ENCODE measurements at places on chromosomes 5 and 9.

GRCh38 chr9:74379718-74380117 lies 117.4 kb upstream of the RORB start:
- H3K36me3 ChIP-seq = no peaks in the 10 kb centered on the region
- H3K27me3 ChIP-seq = no peaks in the 10 kb centered on the region
- no peak for DNase-seq
- no peak overlapping the region for H3K27ac ChIP-seq

DNA sequence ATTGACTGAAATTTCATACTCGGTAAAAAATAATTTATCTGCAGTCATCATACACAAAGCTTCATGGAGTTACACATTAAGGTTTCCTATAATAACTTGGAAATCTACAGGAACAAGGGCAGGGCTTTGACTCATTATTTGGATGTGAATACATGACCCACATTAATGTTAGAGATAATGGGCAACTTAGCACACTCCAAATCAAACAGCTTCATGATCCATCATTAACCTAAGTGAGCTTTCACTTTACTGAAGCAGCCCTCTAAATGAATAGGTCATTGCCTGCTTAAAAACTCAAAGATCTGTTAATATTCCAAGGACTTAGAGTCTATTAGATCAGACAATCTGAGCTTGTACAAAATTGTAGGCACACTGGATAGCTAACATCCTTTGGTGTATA lies 9.0 kb downstream of the CDH12 start:
- no peaks in the 10 kb centered on the region for H3K27me3 ChIP-seq
- H3K36me3 ChIP-seq = no peaks in the 10 kb centered on the region
- no peak for DNase-seq
- no peak overlapping the region for H3K4me3 ChIP-seq

GRCh38 chr9:135978642-135979546 lies 17.7 kb upstream of the UBAC1 start:
- no peaks in the 10 kb centered on the region for H3K36me3 ChIP-seq
- H3K4me3 ChIP-seq = no peak overlapping the region
- peaks cover 5% of the 10 kb centered on the region for H3K27me3 ChIP-seq
- no peak overlapping the region for H3K27ac ChIP-seq
- no peak for DNase-seq

DNA sequence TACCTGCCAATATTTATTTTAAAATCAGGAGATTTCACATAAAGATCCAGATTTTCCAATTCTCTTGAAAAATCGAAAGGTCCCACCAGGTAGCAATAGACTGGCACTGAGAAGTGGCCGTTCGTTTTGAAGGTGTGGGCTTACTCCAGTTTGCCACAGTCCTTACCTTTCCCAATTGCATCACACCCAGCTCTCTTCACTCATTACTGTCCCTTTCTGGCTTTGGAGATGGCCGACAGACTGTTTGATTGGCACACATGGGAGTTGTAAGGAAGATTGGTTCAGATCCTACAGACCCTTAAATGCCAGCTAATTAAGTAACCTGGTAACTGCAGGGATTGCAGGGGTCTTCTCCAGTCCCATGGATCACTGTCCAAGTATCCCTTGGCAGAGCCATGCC lies 68.7 kb upstream of the LARP1 start:
- H3K4me3 ChIP-seq = no peak overlapping the region
- no peak overlapping the region for H3K27ac ChIP-seq
- DNase-seq = no peak
- H3K27me3 ChIP-seq = no peaks in the 10 kb centered on the region

DNA sequence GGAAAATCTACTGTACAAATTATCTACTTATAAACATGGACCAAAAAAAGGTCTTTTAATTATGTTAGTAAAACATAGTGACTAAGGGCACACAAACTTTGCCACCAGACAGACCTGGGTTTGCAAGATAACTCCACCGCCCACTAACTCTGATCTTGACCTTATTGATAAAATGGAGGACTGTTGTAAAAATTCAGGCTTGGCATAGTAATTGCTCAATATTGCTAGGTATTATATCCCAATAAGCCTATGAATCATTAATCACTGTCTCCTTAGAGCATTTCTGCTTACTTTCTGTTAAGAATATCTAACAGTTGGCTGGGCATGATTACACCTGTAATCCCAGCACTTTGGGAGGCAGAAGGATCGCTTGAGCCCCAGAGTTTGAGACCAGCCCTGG lies 3.8 kb downstream of the C9orf40 start:
- no peak for DNase-seq
- H3K36me3 ChIP-seq = peaks cover 4% of the 10 kb centered on the region
- no peaks in the 10 kb centered on the region for H3K27me3 ChIP-seq
- H3K4me3 ChIP-seq = no peak overlapping the region

- no peak for DNase-seq
- no peak overlapping the region for H3K4me3 ChIP-seq
- no peak overlapping the region for H3K27ac ChIP-seq
Observed at GRCh38 chr5:156920861-156921431, 42.1 kb downstream of the TIMD4 start.

DNA sequence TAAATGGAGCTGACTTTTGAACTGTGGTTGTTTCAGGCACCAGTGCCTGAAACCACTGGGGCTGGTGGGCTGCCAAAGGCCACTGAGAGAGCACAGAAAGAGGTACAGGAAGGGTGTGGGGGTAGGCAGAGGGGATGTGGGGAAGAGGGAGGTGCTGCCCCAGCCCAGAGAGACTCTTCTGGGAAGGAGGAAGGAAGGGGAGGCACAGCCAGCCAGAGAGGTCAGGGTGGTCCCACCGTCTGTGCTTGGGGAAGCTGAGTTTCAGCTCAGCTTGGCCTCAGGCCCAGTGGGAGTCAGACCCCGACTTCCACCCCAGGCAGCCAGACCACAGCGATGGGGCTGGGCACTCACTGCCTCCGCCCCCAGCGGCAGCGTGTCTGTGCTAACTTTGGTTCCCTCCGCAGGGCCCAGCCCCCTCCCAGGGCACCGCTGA lies 8.6 kb upstream of the PHYKPL start:
- H3K36me3 ChIP-seq = no peaks in the 10 kb centered on the region
- no peak overlapping the region for H3K4me3 ChIP-seq
- H3K27ac ChIP-seq = no peak overlapping the region
- DNase-seq = no peak
- no peaks in the 10 kb centered on the region for H3K27me3 ChIP-seq

DNA sequence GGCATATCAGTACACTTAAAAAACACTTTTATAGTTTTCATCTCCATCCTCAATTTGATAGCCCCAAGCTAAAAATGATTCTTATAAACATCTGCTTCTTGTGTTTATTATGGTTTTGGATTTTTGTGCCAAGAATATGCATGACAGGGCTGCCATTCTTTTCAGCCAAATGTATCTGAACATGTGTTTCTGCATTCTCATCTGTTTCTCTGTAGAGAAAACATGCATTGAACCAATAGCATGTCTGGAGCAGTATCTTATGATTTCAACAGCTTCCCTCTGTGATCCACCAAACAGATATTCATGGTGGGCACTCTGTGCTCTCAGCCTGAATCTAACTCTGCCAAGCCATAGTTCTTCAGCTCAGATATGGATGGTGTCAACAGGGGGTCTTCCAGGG lies 99.3 kb upstream of the ERCC6L2 start:
- peaks cover 54% of the 10 kb centered on the region for H3K4me1 ChIP-seq
- no peaks in the 10 kb centered on the region for H3K36me3 ChIP-seq
- H3K4me3 ChIP-seq = no peak overlapping the region

DNA sequence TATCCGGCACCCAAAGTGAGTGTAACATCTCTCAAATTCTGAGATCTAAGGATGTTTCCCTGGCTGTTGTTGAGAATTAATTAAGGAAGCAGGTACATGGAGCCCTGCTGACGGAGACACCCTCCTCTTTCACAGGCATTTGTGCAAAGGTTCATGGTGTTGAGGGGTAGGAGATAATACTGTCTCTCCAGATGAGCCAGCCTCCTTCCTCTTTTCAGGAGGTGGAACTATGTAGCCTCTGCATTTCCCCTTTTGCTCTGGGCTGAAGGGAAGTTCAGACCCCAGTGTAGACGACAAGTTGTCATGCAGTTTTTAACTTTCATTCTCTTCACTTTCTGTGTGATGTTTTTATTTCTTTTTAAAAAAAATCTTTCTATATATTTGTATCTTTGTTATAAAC lies 107.5 kb downstream of the GALNT10 start:
- no peak for DNase-seq
- H3K27ac ChIP-seq = no peak overlapping the region
- H3K36me3 ChIP-seq = peaks cover 81% of the 10 kb centered on the region

DNA sequence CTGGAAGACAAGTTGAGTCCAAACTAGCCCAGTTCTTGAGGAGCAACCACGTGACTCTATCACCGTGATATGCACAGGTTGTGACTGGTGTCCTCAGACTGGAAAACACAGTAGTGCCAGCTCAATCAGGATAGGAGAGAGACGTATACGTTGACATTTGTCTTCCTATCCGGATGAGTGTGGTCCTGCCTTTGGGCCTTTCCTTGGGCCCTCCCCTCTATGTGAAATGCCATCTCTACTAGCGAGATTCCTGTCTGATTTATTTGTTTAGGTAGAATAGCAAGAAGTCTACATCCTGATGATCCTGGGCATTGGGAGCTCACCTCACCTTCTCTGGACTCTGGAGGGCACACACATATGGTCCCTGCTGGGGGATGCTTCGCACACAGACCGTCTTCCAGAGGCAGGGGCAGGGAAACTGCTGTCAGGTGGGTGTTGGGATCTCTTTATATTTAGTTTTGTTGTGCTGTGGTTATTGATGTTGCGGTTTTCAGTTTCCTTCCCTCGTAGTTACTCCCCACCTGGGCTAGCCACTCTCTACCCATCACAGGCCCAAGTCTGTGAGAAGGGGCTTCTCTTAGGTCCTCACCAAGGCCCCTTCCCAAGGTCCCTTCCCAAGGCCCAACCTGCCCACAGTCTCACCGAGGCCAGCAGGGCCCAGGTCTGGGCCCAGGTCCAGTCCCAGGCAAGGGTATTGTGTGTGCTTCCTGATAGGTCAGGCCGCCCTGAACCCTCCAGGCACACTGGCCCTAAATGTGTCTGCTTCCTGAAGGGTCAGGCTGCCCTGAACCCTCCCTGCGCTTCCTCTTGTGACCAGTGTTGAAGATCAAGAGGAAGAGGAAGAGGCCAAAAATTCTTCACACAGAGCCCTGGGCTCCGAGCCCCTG lies 19.0 kb upstream of the SPINK4 start:
- DNase-seq = no peak
- no peaks in the 10 kb centered on the region for H3K27me3 ChIP-seq
- no peaks in the 10 kb centered on the region for H3K36me3 ChIP-seq
- H3K4me3 ChIP-seq = no peak overlapping the region
- H3K4me1 ChIP-seq = no peaks in the 10 kb centered on the region
- H3K27ac ChIP-seq = no peak overlapping the region

DNA sequence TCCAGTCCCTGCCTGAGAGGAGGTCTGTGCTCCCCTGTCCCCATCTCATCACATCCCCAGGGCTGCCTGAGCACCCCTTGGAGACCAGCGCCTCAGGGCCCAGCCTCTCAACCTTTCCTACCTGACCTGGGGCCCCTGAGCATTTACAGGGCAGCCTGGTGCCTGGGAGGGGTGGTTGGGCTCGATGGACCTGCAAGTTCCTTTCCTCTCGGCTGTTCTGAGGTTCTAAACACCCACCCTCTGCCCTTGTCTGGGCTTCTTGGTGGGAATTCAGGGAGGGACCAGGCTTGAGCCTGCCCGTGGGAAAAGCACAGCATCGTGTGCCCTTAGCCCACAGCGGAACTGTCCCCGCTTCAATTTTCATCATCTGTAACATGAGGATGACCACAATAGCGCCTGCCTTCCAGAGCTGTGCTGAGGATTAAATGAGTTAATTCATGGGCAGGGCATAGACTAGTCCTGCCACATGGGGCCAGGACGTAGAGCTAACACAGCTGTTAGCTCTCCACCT lies 91.0 kb upstream of the SH3PXD2B start:
- no peak overlapping the region for H3K27ac ChIP-seq
- no peaks in the 10 kb centered on the region for H3K4me1 ChIP-seq
- H3K4me3 ChIP-seq = no peak overlapping the region
- H3K36me3 ChIP-seq = no peaks in the 10 kb centered on the region

- no peaks in the 10 kb centered on the region for H3K36me3 ChIP-seq
- peaks cover 10% of the 10 kb centered on the region for H3K4me1 ChIP-seq
- no peak for DNase-seq
- H3K27ac ChIP-seq = no peak overlapping the region
Observed at GRCh38 chr9:91485006-91485405, 61.4 kb upstream of the NFIL3 start.

GRCh38 chr9:135455401-135456030 lies 24.1 kb upstream of the PPP1R26 start:
- no peak overlapping the region for H3K4me3 ChIP-seq
- no peaks in the 10 kb centered on the region for H3K27me3 ChIP-seq
- H3K4me1 ChIP-seq = no peaks in the 10 kb centered on the region

DNA sequence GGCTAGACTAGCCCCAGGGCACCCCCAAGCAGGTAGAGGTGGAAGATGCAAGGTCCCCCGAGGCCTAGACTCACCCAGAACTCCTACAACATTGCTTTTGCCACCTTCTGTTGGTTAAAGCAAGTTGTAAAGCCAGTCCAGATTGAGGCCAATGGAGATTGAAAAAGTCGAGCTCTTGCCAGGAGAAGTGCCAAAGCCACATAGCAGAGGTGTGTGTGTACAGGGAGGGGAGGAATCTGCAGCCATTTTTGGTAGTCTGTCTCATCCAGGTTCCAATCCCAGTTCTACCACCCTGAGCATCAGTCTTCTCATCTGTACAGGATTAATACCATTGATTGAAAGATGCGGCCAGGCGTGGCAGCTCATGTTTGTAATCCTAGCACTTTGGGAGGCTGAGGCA lies 12.3 kb upstream of the URM1 start:
- no peaks in the 10 kb centered on the region for H3K27me3 ChIP-seq
- no peak overlapping the region for H3K27ac ChIP-seq
- no peak overlapping the region for H3K4me3 ChIP-seq
- DNase-seq = no peak
- peaks cover 16% of the 10 kb centered on the region for H3K4me1 ChIP-seq

DNA sequence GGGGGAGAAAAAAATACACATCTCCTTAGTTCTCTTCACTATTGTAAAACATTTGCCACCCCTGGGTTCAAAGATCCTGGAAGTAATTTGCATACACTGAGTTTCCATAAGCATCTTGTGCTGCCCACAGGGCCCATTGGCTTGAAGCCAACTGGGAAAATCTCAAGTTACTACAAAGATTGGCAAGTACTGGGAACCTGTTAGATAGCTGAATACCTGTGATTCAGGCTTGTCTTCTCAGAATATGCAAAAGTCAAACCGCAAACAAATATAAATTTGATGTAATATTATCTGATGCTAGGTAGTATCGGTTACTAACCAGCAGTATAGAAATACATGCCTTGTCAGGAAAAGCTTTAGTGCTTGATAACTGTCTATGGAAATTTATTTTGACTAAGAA lies 156.9 kb upstream of the FST start:
- H3K27ac ChIP-seq = no peak overlapping the region
- H3K27me3 ChIP-seq = no peaks in the 10 kb centered on the region
- peaks cover 9% of the 10 kb centered on the region for H3K4me1 ChIP-seq
- no peaks in the 10 kb centered on the region for H3K36me3 ChIP-seq
- no peak for DNase-seq

- H3K4me3 ChIP-seq = no peak overlapping the region
- no peak for DNase-seq
- no peaks in the 10 kb centered on the region for H3K36me3 ChIP-seq
- no peaks in the 10 kb centered on the region for H3K27me3 ChIP-seq
Observed at GRCh38 chr5:61171479-61171878, 9.2 kb upstream of the SMIM15 start.

- no peak overlapping the region for H3K4me3 ChIP-seq
- no peak for DNase-seq
- H3K4me1 ChIP-seq = 0 out of 2 replicates have a peak, but pooled peaks cover 4% of the 10 kb centered on the region
- H3K27ac ChIP-seq = no peak overlapping the region
- no peaks in the 10 kb centered on the region for H3K36me3 ChIP-seq
Observed at GRCh38 chr5:173494446-173494845, 122.0 kb downstream of the BOD1 start.
